RPMI7951 (cell line): ENCODE measurements at places on chromosomes 12 and 14.

GRCh38 chr14:75961662-75962061, 20.1 kb downstream of the TGFB3 start:
- no peak for DNase-seq

GRCh38 chr12:26077915-26078702, 46.7 kb downstream of the BHLHE41 start:
- peak; percentile 16 for DNase-seq

- DNase-seq, result peak; percentile 20
Observed at GRCh38 chr12:50533971-50534370, 29.2 kb downstream of the DIP2B start.

- no peak for DNase-seq
Observed at GRCh38 chr14:60651086-60651795, 2.0 kb upstream of the SIX1 start.
